AG08396 (cell line): ENCODE measurements at places on chromosomes 2 and 18.

DNA sequence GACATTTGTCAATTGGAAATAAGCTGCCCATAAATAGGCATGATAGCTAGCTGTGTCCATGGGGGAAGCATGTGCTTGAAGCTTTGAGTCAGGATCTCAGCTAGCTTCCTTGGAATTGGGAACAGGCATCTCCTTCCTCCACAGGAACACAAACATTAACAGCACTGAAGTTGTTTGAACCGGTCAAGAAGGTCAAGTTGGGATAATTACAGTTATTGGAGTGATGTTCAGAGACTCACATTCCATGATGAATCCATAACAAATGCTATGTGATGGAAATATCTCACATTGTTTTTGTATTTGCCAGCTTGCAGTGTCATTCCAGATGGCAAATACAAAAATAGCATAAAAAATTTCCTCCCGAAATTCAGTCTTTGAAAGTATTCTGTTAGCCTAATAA is 347.6 kb upstream of the SMIM21 start:
- no peak for DNase-seq

DNA sequence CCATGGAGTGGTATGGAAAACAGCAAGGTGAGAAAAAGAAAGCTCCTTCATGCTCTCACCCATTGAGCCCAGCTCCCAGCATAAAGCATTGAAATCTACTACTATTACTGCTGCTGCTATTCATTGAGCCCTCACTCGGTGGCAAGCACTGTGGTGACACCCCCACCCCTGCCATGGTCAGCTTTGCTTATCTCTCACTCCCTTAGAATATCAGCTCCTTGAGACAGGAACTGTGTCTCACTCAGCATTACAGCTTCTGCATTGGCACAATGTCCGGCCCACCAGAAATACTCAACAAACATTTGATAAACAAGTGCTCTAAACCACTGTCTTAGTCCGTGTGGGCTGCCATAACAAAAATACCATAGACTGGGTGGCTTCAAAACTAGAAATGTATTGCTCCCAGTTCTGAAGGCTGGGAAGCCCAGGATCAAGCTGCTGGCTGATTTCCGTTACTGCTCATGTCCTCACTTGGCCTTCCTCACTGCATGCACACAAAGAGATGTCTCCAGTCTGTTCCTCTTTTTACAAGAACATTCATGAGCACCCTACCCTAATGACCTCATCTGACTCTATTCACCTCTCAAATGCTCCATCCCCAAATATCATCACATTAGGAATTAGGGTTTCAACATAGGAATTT is 116.3 kb downstream of the ZBTB7C start:
- DNase-seq = no peak

DNA sequence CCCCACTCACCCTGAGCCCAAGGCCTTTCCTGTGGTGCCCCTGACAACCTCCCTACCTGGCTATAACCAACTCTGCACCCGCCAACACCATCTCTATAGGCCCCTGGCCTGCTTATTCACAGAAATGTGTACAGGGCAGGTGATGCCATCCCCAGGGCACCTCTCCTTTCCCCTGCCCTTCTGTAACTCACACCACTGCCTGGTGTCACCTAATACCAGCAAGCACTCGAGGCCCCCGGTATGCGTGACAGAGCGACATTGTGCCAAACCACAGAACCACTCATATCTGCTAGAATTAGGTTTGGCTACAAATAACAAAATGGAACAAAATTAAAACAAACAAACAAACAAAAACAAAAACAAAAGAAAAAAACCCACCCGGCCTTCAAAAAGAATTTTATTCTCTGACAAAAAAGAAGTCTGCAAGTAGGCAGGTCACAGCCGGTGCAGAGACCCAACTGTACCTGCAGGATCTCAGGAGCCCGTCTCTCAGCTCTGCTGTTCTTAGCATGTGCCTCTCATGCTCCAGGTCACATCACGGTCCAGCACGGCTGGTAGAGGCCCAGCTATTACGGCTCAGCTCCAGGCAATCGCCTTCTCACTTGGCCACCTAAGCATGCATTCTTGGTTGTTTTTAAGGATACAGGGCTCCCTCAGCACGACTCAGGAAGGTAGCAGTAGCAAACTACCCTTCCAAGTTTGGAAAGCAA is 51.4 kb downstream of the FAM178B start:
- DNase-seq = no peak

DNA sequence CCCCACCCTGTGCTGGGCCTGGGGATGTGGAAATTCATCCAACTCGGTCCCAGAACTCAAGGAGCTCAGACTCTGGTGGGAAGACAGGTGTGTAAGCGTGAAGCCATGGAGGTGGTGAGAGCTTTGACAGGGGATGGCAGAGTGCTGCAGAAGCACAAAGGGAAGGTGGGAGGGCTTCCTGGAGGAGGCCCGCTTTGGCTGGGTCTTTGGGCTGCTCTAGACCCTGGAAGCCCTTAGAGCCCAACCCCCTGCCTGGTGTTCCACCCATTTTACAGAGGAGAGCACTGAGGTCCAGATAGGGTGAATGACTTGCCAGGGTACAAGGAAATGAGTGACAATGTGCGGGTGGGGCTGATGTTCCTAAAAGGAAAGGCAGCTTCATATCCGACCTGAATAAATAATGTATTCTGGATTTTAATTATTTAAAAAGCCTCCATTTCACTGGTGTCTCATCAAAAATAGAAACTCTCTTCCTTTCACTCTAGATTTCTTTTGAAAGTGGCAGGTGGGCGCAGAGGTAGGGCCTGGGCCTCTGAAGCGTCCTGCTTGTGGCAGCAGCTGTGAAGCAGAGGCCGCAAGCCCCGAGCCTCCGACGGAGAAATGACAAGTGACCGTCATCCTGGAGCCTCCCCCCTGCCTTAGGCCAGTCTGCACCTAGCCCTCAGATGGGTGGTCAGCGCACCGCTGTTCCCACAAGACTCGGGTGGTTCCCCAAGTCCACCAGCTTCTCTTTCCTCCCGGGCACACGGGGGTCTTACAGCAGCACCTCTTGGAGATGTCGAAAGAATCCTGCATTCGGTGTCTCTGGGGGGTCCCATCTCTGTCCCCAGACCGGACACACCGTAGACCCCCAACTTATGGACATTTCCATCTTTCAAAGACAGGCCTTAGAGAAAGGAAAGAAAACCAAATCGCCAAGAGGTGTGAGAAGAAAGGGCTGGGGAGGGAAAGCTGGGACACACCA is 71.0 kb upstream of the TAF1B start:
- DNase-seq = no peak

GRCh38 chr18:47729356-47729755 is 201.1 kb downstream of the SMAD2 start:
- DNase-seq = no peak

DNA sequence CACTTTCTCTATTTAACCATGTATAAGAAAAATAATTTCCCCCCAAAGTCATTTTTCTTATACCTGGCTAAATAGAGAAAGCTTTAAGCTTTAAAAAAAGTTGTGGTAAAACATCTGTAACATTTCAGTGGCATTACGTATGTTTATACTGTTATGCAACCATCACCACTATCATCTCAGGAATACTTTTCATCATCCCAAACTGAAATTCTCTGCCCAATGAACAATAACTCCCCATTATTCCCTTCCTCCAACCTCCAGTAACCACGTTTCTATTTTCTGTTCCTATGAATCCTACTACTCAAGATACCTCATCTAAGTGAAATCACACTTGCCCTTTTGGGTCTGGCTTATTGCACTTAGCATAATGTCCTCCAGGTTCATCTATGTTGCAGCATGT is 1.7 kb upstream of the SLC3A1 start:
- no peak for DNase-seq
